ENCODE measurements at places on chromosomes 5 and 9.
A peak's percentile ranks its signal among the peaks of the same experiment; 100 is the strongest.

- DNase-seq = no peak
These were observed 105.3 kb downstream of the TRIM36 start for GRCh38 chr5:115064380-115064779.

DNA sequence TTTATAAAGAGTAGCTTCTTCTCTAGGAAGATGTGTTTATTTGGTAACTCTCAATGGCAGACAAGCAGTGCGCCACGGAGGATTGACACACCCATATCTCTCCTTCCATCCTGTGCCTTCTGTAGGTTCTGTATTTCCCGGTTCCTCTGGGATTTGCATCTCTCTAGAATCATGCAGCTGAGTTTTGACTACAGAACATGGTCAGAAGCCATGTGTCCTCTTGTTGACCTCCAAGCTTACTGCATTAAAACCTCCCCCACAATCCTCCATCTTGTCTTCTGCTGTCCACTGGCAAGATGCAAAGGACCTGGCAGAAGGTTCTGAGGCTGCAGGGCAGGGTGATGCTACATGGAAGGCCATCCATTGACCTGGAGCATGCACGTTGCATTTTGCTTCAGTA, 482.0 kb downstream of the DMRT2 start:
- DNase-seq = no peak

- peak; percentile 72 for DNase-seq
These were observed 1.4 kb downstream of the SLC26A2 start for GRCh38 chr5:149961957-149962409.

GRCh38 chr5:94361832-94362796, 256.3 kb downstream of the KIAA0825 start:
- no peak for DNase-seq

GRCh38 chr5:136242611-136243010, 49.6 kb upstream of the SMIM32 start:
- DNase-seq = no peak

DNA sequence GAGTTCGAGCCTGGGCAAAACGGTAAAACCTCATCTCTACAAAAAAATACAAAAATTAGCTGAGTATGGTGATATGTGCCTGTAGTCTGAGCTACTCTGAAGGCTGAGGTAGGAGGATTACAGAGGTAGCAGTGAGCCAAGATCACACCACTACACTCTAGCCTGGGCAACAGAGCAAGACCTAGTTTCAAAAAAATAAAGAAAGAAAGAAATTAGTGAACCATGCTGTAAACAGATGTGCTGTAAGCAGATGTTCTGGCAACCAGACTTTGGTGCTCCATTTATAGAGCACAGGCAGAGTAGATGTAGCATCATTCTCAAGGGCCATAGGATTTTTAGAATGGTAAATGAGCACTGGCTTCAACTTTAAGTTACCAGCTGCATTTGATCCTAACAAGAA, 115.4 kb downstream of the ST8SIA4 start:
- no peak for DNase-seq

GRCh38 chr9:114181607-114182409, 26.5 kb downstream of the COL27A1 start:
- DNase-seq = no peak

GRCh38 chr9:7008411-7008810, 250.6 kb downstream of the KDM4C start:
- DNase-seq = no peak

DNA sequence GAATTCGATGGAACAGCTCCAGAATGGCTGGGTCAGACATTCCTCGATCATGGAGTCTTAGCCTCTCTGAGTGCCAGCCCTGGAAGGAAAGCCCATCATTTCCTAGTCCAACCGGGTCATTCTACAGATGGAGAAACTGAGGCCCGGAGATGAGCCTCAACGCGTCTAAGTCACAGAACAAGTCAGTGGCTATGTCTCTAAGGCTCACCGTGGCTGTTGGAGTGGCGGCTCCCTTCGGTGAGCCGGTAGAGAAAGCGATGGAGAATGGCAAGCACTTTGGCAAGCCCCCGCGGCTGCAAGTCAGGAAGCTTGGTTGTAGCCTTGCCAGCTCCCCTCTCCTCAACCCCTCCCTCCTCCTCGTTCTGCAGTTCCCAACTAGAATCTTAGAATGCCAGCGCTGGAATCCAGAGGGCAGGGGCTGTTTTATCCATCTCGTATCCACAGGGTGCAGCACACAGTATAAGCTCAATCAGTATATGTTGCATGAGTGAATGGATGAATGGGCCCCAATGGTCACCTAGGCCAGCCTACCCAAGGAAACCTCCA, 438 bp upstream of the ARSI start:
- no peak for DNase-seq

All from hematopoietic multipotent progenitor cell treated with erythropoietin and hydrocortisone succinate and interleukin-3 and kit ligand, for 8 days (in vitro differentiated cells).